ENCODE measurements at places on chromosomes 2 and 18. TPM values are rescaled to one million over a fixed set of nuclear protein-coding genes. Genes with fewer than 3 reads are reported as not detected.

Gene PRSS56
- not detected for total RNA-seq

Gene MYO7B
- total RNA-seq, result 0.21 TPM

Gene KLHL14
- 2.6 TPM for total RNA-seq

Gene GPR39
- total RNA-seq, result 6.8 TPM

Gene OTOS
- not detected for total RNA-seq

Gene CLEC4F
- not detected for total RNA-seq

Gene DSG4
- not detected for total RNA-seq

Gene ECEL1
- total RNA-seq, result 10.8 TPM

Gene EVX2
- total RNA-seq, result not detected

Gene LONRF2
- 188 TPM for total RNA-seq

Gene RALBP1
- 18.8 TPM for total RNA-seq

Gene ESCO1
- 22.1 TPM for total RNA-seq

Measured in uterus (tissue), 4 donors.